H1 (cell line): ENCODE measurements at places on chromosomes 5 and 9. TPM values are rescaled to one million over a fixed set of nuclear protein-coding genes. Genes with fewer than 3 reads are reported as not detected.

ZFP2 gene
- 0.52 and 0.78 TPM in 2 replicates for total RNA-seq

INSL4 gene
- not detected in 2 replicates for total RNA-seq

DNA sequence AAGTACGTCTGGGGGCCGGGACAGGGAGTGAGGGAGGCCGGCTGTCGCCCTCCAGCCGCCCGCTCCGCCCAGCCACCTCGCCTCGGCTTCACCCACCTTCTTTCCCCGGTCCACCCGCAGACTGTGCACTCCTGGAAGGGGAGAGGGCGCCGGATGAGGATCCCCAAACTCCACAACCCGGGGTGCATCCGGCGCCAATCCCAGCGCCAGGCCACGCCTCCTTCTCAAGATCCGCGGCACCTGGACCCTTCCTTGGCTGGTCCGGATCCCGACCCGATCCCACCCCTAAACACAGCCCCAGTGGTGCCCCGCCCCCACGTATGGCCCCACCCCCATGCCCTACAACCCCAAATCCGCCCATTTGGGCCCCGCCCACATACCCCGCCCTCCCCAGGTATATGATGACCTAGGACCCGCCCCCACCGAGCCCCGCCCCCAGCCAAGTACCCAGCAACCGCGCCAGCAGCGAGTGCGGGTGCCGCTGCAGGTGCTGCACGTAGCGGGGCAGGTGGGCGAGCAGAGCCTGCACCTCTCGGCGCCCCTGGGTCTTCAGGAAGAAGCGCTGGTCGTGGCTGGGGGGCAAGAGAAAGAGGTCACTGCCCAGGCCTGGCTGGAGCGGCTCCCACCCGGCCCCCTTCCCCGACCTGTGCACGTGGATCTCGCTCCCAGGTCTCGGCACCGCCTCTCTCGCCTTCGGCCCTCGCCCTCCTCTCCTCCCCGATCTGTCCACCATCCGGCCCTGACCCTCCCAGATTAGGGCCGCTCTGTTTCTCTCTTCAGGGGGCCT is 3.2 kb downstream of the PIP5KL1 start:
- peak; percentile 84 for DNase-seq

JADE2 gene
- 55.8 and 59.4 TPM in 2 replicates for total RNA-seq

GRCh38 chr9:113675475-113675941 is 200.6 kb upstream of the ZNF618 start:
- DNase-seq = no peak

DNA sequence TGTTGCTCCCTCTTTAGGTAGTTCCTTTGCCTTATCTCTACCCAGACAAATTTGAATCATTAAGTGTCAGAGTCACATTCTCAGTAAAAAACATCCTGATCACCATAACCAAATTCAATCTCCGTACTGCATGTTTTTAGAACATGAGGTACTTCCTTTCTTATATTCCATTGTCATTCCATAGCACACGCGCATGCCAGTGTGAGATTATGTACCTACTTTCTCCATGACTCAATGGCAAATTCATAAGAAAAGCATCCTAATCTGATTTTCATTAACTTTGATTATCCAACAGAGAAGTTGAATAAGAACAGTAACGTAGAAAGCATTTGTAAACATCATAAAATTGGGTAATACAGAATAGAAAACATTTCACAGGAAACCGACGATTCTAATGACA is 1118.6 kb upstream of the CDH9 start:
- DNase-seq = no peak

GDNF gene
- total RNA-seq = 1.7 and 2.0 TPM in 2 replicates

ACTL7B gene
- total RNA-seq = not detected in 2 replicates

- no peak for DNase-seq
These were observed 502 bp downstream of the NSD1 start for GRCh38 chr5:177133853-177134696.

GRCh38 chr5:74034733-74035132 is 408.7 kb downstream of the ARHGEF28 start:
- no peak for DNase-seq

DNA sequence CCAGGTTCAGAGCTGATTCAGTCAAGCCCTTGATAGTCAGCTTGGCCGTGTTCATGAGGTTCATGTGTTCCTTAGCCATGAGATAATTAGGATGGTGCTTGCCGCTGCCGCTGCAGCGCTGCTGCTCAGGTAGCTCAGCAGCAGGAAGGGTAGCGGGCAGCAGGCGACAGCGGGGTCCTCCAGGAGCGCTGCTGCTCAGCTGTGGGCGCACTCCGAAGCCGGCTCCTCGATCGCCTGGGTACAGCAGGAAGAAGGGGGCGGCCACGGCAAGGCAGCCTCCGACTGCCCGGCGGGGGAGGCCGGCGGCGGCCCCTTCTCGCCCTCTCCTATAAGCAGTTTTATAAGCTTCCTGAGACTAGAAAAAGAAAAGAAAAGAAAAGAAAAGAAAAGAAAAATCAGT is 1253.6 kb downstream of the EFNA5 start:
- DNase-seq = no peak

DNA sequence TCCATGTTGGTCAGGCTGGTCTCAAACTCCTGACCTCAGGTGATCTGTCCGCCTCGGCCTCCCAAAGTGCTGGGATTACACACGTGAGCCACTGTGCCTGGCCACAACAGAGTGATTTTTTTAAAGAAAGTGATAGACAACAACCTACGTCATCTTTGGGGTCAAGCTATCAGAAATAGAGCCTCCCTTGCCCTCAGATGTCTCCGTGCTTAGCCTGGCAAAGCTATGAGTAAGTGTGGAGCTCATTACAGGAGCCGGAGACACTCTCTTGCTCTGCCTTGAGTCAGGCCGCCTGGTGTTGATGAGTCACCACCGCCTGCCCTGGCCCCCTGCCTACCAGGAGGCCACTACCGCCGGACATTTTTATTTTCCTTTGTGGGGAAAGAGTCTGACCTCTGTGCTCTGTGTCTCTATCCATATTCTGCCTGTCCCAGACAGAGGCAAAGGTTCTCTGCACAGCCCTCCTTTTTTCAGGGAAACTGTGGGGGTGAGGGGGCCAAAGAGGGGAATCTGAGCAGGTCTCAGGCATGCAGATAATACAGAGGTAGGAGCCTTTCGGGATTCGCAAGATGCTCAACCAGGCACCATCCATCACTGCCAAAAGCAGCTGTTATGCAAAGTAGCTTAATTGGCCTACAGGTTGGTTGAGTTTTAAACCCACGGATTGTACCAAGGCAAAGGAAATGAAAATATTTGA is 123.7 kb upstream of the CPEB4 start:
- DNase-seq = no peak

GRCh38 chr5:126780165-126780827 is 3.4 kb downstream of the LMNB1 start:
- DNase-seq = no peak

DNA sequence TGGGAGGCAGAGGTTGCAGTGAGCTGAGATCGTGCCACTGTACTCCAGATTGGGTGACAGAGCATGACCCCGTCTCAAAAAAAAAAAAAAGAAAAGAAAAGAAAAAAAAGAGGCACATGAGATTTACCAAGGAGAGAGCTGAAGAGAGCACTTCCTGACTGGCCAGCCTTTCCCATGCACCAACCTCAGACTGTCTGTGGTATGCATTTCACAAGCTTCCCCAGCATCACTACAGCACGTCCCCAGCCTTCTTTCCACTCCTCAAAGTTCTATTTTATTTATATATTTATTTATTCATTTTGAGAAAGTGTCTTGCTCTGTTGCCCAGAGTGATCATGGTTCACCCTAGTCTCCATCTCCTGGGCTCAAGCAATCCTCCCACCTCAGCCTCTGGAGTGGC is 13.6 kb upstream of the FUBP3 start:
- DNase-seq = no peak

IFNA2 gene
- total RNA-seq = not detected in 2 replicates

DNA sequence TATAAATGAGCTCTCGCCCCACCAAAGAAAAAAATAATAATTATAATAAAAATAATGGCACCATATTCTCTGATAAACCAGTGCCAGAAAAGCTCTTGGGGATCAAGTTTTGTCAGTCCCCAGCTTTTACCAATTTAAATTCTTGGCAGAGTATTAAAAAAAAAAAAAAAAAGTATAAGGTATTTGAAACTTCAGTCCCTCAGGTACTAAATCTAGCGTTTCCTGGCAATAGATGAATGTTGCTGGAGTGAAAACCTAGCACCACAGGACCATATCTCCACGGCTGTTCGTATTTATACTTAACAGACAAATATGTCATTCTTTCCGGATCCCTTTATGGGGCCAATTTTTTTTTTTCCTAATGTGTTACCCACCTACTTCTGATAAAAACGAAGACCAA is 646.2 kb downstream of the CCDC171 start:
- no peak for DNase-seq

- no peak for DNase-seq
These were observed 2.8 kb downstream of the RXRA start for GRCh38 chr9:134328841-134329575.

GRCh38 chr5:65050826-65051498 is 282.2 kb downstream of the CWC27 start:
- DNase-seq = no peak

ITGA2 gene
- total RNA-seq = 7.2 and 7.7 TPM in 2 replicates

SLC46A2 gene
- not detected in 2 replicates for total RNA-seq

DNA sequence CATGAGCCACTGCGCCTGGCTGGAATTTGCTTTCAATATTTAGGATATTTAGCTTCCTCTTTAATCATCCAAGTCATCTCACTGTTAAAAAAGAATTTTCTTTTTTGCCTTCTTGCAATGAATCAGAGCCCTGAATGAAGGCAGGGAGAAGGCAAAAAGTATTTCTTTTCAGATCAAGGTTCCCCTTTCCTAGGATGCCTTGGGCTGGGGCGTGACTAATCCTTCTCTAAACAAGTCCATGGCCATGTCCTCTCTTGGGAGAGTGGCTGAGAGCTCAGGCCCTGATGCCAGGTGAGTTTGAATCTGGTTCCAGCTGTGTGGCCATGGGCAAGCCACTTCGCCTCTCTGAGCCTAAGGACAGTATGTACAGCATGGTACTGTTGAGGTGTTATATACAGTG is 84.8 kb upstream of the NEURL1B start:
- DNase-seq = no peak

SMIM33 gene
- not detected in 2 replicates for total RNA-seq

- DNase-seq = no peak
These were observed 388.3 kb upstream of the CHD1 start for GRCh38 chr5:99317136-99317535.

GRCh38 chr5:113448252-113448651 is 13.5 kb upstream of the TSSK1B start:
- DNase-seq = no peak

OGN gene
- not detected in 2 replicates for total RNA-seq
